ENCODE measurements at places on chromosomes 5 and 9. TPM values are rescaled to one million over a fixed set of nuclear protein-coding genes. Genes with fewer than 3 reads are reported as not detected.

SHC3 gene
- total RNA-seq, result 0.05 TPM

IL3 gene
- not detected for total RNA-seq

ZFP2 gene
- 1.2 TPM for total RNA-seq

TLX3 gene
- total RNA-seq, result not detected

LPAR1 gene
- 46.0 TPM for total RNA-seq

FBN2 gene
- total RNA-seq, result 4.2 TPM

ST8SIA4 gene
- total RNA-seq, result 4.5 TPM

FAM78A gene
- total RNA-seq, result 7.0 TPM

FRRS1L gene
- total RNA-seq, result not detected

PCA3 gene
- not detected for total RNA-seq

GARIN3 gene
- not detected for total RNA-seq

CNTFR gene
- total RNA-seq, result 0.05 TPM

ADGRV1 gene
- 4.4 TPM for total RNA-seq

SPATA31C1 gene
- total RNA-seq, result not detected

DDX41 gene
- 112 TPM for total RNA-seq

CLK4 gene
- 23.8 TPM for total RNA-seq

ADAMTS13 gene
- total RNA-seq, result 1.2 TPM

PCDHAC2 gene
- total RNA-seq, result 0.10 TPM

SPATA31A7 gene
- not detected for total RNA-seq

TMEM252 gene
- not detected for total RNA-seq

SLC6A19 gene
- total RNA-seq, result 0.31 TPM

NPR3 gene
- 1.1 TPM for total RNA-seq

MYMK gene
- 441 TPM for total RNA-seq

PDE6A gene
- total RNA-seq, result 0.47 TPM

SUSD3 gene
- total RNA-seq, result not detected

TPM2 gene
- total RNA-seq, result 13,316 TPM

NKD2 gene
- total RNA-seq, result not detected

All from myocyte (in vitro differentiated cells).